Stimulated activated CD8-positive, alpha-beta memory T cell treated with anti-CD3 and anti-CD28 coated beads, Interleukin-2, amount 100 ng/mL, for 1 hour (primary cell): ENCODE measurements at places on chromosomes 5 and 9.

DNA sequence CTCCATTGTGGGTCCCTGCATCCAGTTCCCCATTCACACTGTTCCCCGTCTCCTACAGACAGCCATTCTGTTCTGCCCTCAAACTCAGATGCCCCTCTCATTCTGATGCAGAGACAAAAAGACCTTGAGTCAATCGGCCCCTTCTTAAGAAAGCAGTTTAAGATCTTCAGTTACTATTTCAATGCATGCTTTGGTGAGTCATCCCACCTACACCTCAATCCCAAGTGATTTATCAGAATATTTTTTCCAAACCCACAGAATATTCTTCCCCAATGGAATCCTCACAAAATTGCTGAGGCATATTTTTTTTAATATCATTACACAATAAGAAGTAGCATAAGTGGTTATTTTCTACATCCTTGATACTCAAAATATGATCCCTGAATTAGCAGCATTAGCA lies 92.4 kb upstream of the SLC1A1 start:
- DNase-seq: no peak

GRCh38 chr9:72533322-72533721 lies 11.9 kb downstream of the TMC1 start:
- DNase-seq: no peak

GRCh38 chr5:54095969-54096368 lies 214.4 kb downstream of the ARL15 start:
- DNase-seq: no peak

DNA sequence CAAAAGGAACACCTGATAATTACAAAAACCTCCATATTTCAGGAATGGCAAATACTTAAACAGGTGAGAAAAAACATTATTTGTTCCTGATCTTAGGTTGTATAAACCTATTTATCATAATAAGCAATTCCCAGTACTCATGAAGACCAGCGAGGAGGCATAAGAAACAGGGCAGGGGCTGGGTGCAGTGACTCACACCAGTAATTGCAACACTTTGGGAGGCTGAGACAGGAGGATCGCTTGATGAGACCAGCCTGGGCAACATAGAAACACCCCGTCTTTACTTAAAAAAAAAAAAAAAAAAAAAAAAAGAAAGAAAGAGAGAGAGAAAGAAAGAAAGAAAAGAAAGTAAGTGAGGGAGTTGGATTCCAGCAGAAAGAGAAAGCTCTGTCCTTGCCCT lies 21.6 kb downstream of the CCNJL start:
- no peak for DNase-seq

DNA sequence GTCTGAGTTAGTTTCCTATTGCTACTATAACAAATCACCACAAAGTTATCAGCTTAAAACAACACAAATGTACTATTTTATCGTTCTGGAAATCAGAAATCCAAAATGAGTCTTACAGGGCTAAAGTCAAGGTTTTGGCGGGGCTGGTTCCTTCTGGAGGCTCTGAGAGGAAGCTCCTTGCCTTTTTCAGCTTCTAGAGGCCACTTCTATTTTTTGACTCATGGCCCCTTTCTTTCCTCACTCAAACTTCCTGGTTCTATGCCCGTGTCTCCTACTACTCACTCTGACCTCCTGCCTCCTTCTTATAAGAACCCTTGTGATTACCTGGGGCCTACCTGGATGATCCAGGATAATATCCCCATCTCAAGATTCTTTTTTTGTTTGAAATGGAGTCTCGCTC lies 48.2 kb downstream of the GABBR2 start:
- no peak for DNase-seq

GRCh38 chr9:97697837-97698236 lies 697 bp upstream of the XPA start:
- DNase-seq: no peak

DNA sequence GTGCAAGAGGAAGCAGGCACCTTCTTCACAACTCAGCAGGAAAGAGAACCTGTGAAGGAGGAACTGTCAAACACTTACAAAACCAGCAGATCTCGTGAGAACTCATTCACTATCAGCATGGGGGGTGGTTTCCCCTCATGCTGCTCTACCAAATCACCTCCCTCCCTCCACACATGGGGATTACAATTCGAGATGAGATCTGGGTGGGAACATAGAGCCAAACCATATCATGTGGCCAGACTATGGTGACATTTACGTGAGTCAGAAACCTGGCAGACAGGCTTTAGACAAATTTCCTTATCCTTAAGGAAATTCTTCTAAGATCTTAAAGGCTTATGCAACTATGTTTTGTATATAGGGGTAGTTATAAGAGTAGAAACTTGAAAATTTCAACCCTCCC lies 8.7 kb upstream of the AOPEP start:
- no peak for DNase-seq

DNA sequence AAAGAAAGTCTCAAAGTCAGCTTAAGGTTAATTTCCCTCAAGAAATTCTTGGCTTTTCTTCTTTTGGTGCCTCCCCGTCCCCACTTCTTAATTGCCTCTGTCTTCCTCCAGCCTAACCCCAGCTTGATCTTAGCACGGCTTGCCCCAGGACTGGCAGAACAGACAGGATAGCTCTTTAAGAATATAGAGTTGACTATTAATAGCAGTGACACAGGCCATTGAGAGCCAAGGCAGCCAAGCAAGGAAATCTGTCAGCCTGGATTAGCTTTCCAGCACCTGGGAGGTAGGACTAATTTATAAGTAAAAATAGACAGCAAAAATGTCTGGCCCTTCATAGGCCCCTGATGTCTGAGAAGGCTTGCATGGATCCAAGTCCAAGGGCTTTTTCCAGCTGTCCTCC lies 384.6 kb upstream of the SLC30A5 start:
- no peak for DNase-seq

DNA sequence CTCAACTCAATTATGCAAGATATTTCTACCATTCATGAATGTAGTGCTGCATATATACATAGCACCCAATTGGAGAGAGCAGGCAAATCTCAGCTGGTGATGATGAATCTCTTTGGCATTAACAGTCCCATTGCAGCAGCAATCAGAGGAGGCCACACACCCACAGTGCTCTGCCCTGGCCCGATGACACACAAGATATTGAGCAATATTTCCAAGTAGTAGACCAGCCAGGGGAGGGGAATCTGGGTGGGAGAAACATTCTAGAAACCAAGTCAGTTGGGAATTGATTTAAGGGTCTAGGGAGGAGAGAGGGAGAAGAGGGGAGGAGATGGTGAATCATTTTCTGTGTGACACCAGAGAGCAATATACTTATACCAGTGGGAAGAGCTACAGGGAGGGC lies 14.9 kb upstream of the C5orf63 start:
- DNase-seq: no peak

DNA sequence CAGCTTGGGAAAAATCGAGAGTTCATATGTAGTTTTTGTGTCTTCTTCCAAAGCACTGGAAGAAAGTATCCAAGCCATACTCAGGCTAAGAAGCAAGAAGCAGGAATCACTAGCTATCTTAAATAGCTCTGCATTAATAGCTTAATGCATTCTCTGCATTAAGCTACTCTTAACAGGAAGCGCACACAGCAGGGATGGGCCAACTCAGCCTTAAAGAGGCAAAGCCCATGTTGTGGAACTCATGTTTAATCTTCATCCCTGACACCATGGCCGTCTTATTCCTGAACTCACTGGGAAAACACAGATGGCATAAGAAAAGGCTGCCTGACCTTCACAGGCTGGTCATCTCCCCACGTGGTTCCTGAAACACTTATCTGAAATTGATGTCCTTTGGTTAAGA lies 18.7 kb upstream of the ICE1 start:
- no peak for DNase-seq

GRCh38 chr9:21804331-21804730 lies 1.9 kb downstream of the MTAP start:
- no peak for DNase-seq

DNA sequence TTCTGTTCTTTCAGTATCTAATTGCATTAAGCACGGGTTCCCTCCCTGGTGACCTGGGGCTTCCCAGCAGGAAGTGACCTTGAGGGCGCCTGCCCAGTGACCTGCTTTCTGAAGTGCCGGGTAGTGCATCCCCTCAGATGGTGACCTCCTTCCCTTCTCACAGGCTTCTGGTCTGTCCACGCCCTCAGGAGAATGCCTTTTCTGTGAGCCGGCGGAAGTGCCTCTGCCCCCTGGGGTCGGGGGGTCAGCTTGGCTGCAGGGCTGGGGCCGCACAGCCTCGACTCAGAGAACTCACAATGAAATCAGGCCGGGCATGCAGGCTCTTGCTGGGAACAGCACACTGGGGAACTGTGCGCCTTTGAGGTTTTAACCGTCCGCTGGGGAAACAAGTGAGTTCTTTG lies 124.5 kb upstream of the PHYKPL start:
- DNase-seq: no peak

- DNase-seq: no peak
Observed at GRCh38 chr9:119360237-119360636, 9.0 kb downstream of the BRINP1 start.

- no peak for DNase-seq
Observed at GRCh38 chr9:120109242-120109641, 470.7 kb downstream of the CDK5RAP2 start.

DNA sequence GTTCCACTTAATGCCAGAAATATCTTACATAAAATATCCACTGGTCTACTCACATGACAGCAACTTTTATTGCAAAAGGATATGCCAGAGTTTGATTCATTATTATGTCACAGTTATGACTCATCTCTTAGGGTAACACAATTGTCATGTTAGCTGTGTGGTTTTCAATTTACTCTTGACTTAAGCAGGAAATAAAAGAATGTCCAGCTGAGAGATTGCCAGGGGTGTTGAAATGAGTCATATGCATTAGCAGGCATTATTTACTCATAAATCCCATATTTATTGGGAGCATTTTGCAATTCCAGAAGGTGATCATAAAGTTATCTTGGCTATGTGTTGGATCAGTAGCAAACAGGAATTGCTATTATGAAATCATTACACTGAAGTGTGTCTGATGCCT lies 1164.6 kb upstream of the CDH18 start:
- no peak for DNase-seq

GRCh38 chr9:33065157-33066076 lies 11.1 kb downstream of the SMU1 start:
- DNase-seq: no peak

DNA sequence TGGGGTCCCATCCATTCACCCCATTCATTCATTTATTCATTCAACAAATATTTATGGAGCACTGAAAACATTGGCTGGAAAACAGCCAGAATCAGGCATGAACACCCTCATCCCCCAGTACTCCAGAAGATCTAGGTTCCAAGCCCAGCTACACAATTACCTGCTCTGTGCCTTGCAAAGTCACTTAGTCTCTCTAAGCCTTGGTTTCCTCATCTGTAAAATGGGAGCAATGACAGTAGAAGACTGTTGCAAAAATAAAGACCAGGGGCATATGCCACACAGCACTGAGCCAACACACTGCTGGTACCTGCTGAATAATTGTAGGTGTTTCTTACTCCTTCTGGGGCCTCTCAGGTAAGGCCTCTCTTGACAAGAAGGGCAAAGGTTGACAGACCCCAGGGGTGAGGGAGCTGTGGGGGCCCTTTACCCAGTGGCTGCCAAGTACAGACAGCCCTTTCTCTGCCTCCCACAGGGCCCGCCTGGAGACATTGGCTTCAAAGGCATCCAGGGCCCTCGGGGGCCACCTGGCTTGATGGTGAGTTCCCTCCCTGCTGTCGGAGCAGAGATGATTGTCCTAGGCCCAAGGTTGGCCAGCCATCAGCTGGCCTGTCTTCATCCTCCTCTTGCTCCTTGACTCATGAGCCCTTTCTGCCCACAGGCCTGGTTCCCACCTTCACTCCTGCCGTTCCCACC lies 22.6 kb upstream of the ORM1 start:
- DNase-seq: no peak

GRCh38 chr5:34957857-34958690 lies 28.7 kb downstream of the DNAJC21 start:
- DNase-seq: no peak
